Upper lobe of left lung (tissue), 6 donors: ENCODE measurements at places on chromosomes 4 and X. TPM values are rescaled to one million over a fixed set of nuclear protein-coding genes. Genes with fewer than 3 reads are reported as not detected.

Gene FOXP3
- not detected for total RNA-seq

Gene MTTP
- total RNA-seq, result 0.69 TPM

Gene PRDM5
- 23.0 TPM for total RNA-seq

Gene FDCSP
- total RNA-seq, result not detected

Gene CT83
- total RNA-seq, result not detected

- no peaks in the 10 kb centered on the region for H3K4me1 ChIP-seq
- no peaks in the 10 kb centered on the region for H3K27me3 ChIP-seq
- no peak for DNase-seq
- no peaks in the 10 kb centered on the region for H3K36me3 ChIP-seq
- no peak overlapping the region for H3K27ac ChIP-seq
- H3K4me3 ChIP-seq, result no peak overlapping the region
These were observed 331.8 kb downstream of the DKK2 start for GRCh38 chr4:106704253-106704870.

- H3K36me3 ChIP-seq, result no peaks in the 10 kb centered on the region
- no peaks in the 10 kb centered on the region for H3K27me3 ChIP-seq
- peak overlapping the region; percentile 79 for H3K27ac ChIP-seq
- H3K4me1 ChIP-seq, result peaks cover 8% of the 10 kb centered on the region
These were observed 1.3 kb downstream of the LDB2 start for GRCh38 chr4:16896881-16897750.

DNA sequence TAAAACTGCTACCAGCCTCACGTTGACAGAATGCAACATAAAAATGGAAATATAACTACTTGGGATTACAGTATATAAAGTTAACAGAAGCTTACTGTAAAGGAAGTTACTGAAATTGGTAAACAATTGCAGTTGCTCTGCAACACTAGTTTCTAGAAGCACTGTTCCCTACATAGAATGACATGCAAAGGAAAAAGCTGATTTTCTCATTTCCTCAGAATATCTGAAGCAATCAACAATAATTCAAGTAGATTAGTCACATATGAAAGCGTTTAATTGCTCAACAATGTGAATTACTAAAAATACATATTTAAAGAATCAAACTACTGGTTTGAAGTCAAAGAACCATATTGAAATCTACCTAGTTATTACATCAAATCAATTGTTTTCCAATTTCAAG lies 31.8 kb downstream of the PDGFC start:
- H3K27me3 ChIP-seq, result no peaks in the 10 kb centered on the region
- peaks cover 10% of the 10 kb centered on the region for H3K4me1 ChIP-seq
- no peak overlapping the region for H3K27ac ChIP-seq
- no peaks in the 10 kb centered on the region for H3K36me3 ChIP-seq

DNA sequence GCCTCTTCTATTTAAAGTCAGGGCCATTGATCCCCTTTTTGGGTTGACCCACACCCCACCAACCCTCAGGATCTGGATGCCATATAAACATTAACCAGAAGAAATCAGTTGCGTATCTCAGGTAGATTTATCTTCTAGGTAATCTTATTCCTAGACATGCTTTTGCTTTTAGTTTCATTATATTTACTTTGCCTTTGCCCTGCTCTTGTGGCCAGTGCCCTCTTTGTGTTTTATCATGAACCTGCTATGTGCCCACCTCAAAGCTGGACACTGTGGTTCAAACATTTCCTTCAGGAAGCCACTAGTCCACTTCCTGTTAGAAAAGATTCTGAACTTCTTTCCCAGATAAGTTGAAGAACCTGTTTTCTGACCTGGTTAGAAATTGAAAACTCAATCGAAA lies 117.4 kb upstream of the EDNRA start:
- H3K4me1 ChIP-seq, result peaks cover 25% of the 10 kb centered on the region
- H3K27ac ChIP-seq, result no peak overlapping the region
- no peaks in the 10 kb centered on the region for H3K36me3 ChIP-seq
- no peaks in the 10 kb centered on the region for H3K27me3 ChIP-seq
- no peak overlapping the region for H3K4me3 ChIP-seq

- peak overlapping the region; percentile 94 for H3K27ac ChIP-seq
- H3K36me3 ChIP-seq, result no peaks in the 10 kb centered on the region
- no peak for DNase-seq
- H3K4me1 ChIP-seq, result peaks cover 12% of the 10 kb centered on the region
- no peaks in the 10 kb centered on the region for H3K27me3 ChIP-seq
These were observed 708 bp downstream of the ARAP2 start for GRCh38 chr4:36243355-36244256.

GRCh38 chr4:3408793-3409330 lies 32.9 kb upstream of the HGFAC start:
- no peaks in the 10 kb centered on the region for H3K4me1 ChIP-seq
- no peak overlapping the region for H3K27ac ChIP-seq
- H3K36me3 ChIP-seq, result no peaks in the 10 kb centered on the region

DNA sequence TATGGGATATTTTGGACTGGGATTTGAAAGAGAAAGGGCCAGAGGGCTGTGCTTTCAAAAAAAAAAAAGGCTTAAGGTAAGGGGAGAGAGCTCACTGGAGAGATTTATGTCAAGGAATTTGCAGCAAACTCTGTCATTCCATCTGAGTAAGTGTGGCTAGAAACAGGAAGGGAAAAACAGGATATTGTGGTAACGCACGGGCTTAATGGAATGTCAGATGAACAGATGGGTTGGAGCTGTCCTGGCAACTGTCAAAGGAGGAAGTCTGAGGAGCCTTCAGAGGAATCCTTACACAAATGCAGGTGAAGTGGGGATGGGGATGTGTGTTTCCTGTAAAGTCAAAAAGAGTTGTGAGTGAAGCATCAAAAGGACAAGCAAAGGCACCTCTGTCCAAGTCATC lies 15.1 kb upstream of the NKX3-2 start:
- DNase-seq, result no peak
- no peak overlapping the region for H3K27ac ChIP-seq
- no peaks in the 10 kb centered on the region for H3K27me3 ChIP-seq
- H3K4me1 ChIP-seq, result no peaks in the 10 kb centered on the region
- H3K36me3 ChIP-seq, result no peaks in the 10 kb centered on the region

DNA sequence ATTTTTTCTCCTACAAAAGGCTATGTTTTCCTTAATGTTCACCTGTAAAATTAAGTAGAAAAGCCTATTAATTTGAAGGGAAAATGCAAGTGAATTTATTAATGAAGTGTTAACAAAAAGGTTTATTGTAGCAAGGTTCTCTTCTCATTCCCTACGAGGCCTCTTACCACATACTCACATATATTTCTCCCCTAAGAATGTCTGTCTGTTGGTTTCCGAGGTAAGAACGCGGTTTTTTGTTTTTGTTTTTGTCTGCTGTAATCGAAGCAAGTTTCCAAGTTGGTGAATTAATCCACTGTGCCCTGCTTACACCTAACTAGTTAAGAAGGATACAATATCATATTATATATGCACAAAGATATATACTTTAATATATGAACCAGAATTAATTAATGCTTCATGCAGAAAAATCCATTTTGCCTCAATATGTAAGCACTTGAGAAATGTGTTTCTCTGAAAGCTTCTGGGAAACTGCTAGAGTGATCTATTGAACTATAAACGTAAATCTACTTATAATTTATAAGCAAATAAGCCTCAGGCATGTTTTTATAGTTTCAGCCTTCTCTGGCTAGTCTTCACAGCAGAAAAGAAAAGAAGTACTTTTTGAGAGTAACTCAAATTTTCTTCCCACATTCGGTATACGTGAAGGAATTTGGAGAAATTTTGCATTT lies 120.8 kb downstream of the EGF start:
- H3K36me3 ChIP-seq, result no peaks in the 10 kb centered on the region
- no peaks in the 10 kb centered on the region for H3K4me1 ChIP-seq
- DNase-seq, result no peak
- H3K27me3 ChIP-seq, result no peaks in the 10 kb centered on the region
- H3K4me3 ChIP-seq, result no peak overlapping the region

GRCh38 chr4:74293558-74293957 lies 14.7 kb upstream of the EPGN start:
- no peaks in the 10 kb centered on the region for H3K4me1 ChIP-seq

DNA sequence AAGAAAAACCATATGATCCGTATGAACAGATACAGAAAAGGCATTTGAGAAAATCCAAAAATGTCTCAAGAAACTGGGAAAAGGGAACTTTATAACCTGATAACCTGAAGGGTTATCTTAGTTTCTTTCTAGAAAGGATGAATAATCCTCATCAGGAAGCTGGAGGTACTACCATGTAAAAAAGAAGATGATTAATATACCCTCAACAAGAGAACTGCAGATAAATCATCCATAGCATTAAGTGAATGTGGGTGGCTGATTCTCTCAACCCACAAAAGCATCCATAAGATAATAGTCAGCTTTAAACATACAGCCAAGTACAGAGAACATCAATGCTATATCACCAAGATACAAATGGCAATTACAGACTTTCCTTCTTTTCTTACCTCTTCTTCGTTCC lies 26.4 kb downstream of the ANAPC10 start:
- H3K4me3 ChIP-seq, result no peak overlapping the region
- no peaks in the 10 kb centered on the region for H3K27me3 ChIP-seq
- no peak overlapping the region for H3K27ac ChIP-seq
- no peaks in the 10 kb centered on the region for H3K4me1 ChIP-seq
- H3K36me3 ChIP-seq, result no peaks in the 10 kb centered on the region
- no peak for DNase-seq

GRCh38 chr4:53510321-53510720 lies 81.0 kb downstream of the LNX1 start:
- H3K27ac ChIP-seq, result no peak overlapping the region
- no peaks in the 10 kb centered on the region for H3K4me1 ChIP-seq
- H3K4me3 ChIP-seq, result no peak overlapping the region
- H3K36me3 ChIP-seq, result no peaks in the 10 kb centered on the region
